ENCODE measurements at places on chromosomes 3 and 15. TPM values are rescaled to one million over a fixed set of nuclear protein-coding genes. Genes with fewer than 3 reads are reported as not detected.

DNA sequence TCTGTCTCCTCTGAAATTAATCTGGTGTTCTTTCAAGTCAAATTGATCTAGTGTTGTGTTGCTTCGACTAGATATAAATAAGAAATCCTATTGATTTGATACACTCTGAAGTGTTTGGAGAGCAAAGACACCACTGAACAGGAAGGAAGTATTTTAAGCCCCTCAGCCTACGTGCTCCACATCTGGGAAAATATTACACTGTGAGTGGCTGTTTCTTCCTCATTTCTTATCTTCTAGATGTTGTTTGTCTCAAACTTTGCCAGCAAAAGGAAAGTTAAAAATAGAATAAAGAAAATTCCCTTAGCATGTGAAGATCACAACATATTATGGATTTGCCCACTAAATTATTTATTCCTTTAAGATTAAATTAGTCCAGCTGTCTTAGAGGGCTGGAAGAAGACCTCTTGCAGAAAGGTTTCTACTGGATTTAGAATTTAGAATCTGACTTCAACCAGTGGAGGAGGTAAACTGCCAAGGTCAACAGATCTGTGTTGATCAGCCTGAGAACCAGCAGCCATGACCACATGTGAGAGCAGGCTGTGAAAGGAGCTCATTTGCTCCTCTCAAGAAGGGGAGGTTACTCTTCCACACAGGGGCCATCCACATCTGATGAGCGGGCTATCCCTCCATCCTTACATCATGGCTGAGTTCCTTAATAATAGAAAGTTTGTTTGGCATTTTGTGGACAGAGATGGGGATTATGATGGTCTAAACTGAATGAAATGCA lies 46.3 kb upstream of the ACKR4 start:
- no peak overlapping the region for H3K27ac ChIP-seq
- no peaks in the 10 kb centered on the region for H3K36me3 ChIP-seq
- no peak for DNase-seq
- H3K27me3 ChIP-seq: no peaks in the 10 kb centered on the region
- no peak overlapping the region for H3K4me3 ChIP-seq

GRCh38 chr15:59886441-59886840 lies 117.7 kb upstream of the FOXB1 start:
- no peak overlapping the region for H3K4me3 ChIP-seq
- no peaks in the 10 kb centered on the region for H3K4me1 ChIP-seq
- no peaks in the 10 kb centered on the region for H3K36me3 ChIP-seq
- H3K27ac ChIP-seq: no peak overlapping the region

Gene CYP8B1
- total RNA-seq: not detected

- peaks cover 3% of the 10 kb centered on the region for H3K36me3 ChIP-seq
- no peak overlapping the region for H3K27ac ChIP-seq
- H3K4me1 ChIP-seq: peaks cover 18% of the 10 kb centered on the region
- H3K27me3 ChIP-seq: no peaks in the 10 kb centered on the region
Observed at GRCh38 chr15:40736575-40736974, 18.5 kb downstream of the RMDN3 start.

DNA sequence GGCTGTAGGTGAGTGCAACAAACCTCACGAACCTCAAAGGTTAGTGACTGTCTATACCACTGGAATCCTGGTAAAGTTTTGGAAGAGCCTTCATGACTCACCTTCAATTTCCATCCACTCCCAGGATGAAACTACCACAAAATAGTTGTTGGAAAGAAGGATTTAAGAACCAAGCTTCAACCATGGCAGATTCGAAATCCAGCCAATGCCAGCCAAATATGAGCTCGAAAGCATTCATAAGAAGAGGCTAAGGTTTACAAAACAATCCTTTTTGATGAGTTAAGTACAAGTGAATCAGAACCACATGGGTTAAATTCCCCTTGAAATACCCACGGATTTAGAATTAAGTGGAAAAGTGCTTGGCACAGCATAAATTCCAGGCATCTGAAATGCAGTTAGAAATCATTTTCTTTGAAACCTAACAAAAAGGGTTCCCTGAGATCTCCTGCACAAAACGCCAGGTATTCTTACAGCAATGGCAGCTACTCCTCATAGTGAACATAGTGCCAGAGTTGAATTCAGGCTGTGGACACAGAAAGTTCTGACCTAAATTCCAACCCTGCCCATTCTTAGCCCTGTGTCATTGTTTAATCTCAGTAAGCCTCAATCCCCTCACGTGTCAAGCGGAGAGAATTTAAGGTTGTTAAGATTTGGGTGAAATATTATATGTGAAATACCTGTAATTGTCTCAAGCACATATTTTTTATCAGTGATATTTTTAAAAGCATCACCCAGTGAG lies 89.2 kb downstream of the FBN1 start:
- no peaks in the 10 kb centered on the region for H3K4me1 ChIP-seq
- no peak overlapping the region for H3K27ac ChIP-seq
- no peaks in the 10 kb centered on the region for H3K36me3 ChIP-seq
- no peaks in the 10 kb centered on the region for H3K27me3 ChIP-seq

- H3K27me3 ChIP-seq: no peaks in the 10 kb centered on the region
- H3K4me3 ChIP-seq: no peak overlapping the region
- no peak for DNase-seq
- H3K27ac ChIP-seq: no peak overlapping the region
- no peaks in the 10 kb centered on the region for H3K4me1 ChIP-seq
Observed at GRCh38 chr3:178386401-178386800, 149.8 kb upstream of the KCNMB2 start.

GRCh38 chr15:62929000-62929357 lies 113.6 kb upstream of the TPM1 start:
- no peaks in the 10 kb centered on the region for H3K4me1 ChIP-seq
- DNase-seq: no peak
- H3K4me3 ChIP-seq: no peak overlapping the region
- H3K36me3 ChIP-seq: no peaks in the 10 kb centered on the region
- no peaks in the 10 kb centered on the region for H3K27me3 ChIP-seq
- H3K27ac ChIP-seq: no peak overlapping the region

DNA sequence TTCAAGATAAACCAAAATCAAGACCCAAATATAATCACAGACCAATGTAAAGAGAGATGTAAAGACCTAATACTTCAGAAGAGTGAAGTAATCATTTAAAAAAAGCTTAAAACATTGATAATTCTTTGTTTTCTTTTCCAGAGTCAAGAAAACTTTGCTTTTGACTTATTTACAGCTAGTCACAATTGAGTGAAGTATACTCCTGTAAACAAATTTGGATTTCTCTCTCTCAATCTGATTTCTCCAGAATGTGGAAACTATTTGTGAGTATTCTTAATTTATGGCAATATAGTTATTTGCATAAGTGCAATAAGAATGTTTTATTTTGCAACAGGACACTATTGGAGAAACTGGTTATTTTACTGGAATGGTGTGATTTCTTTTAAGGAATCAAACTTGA lies 43.7 kb upstream of the ZBTB20 start:
- no peaks in the 10 kb centered on the region for H3K4me1 ChIP-seq
- no peaks in the 10 kb centered on the region for H3K36me3 ChIP-seq
- H3K27ac ChIP-seq: no peak overlapping the region
- H3K4me3 ChIP-seq: no peak overlapping the region

Gene TMF1
- total RNA-seq: 18.3 TPM

Gene RNU5B-1
- total RNA-seq: not detected

DNA sequence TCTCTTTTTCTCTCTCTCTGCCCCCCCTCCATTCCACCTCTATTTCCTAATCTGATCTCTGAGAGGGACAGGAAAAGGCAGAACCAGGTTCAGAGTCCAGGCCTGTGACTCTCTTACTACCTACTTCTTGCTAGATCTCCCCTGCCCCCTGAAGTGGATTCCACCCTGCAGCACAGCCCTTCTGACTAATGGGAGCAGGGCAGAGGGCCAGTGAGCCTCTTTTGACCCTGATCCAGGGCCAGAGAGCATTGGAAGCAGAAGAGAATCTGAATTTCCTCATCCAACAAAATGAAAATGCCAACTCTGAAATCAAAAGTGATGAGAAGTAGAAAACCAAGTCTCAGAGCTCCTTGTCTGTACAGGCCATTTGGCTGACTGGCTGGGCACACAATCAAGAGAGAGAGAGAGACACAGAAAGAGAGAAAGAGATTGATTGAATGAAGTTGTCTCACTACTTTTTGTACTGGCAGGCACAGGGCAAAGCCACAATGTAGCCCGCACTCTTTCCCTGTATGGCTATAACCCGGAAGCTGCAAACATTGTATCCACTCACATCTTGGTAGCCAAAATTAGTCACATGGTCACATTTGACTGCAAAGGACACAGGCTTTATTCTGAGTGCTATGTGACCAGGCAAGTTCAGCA lies 31.6 kb upstream of the GLCE start:
- no peak overlapping the region for H3K4me3 ChIP-seq
- H3K4me1 ChIP-seq: peaks cover 5% of the 10 kb centered on the region
- no peaks in the 10 kb centered on the region for H3K36me3 ChIP-seq
- H3K27ac ChIP-seq: no peak overlapping the region
- DNase-seq: no peak
- no peaks in the 10 kb centered on the region for H3K27me3 ChIP-seq

Gene ZNF639
- total RNA-seq: 43.0 TPM

Gene TOPBP1
- 36.3 TPM for total RNA-seq

Measured in H1 (cell line).